ENCODE measurements at places on chromosomes 5 and 9.

DNA sequence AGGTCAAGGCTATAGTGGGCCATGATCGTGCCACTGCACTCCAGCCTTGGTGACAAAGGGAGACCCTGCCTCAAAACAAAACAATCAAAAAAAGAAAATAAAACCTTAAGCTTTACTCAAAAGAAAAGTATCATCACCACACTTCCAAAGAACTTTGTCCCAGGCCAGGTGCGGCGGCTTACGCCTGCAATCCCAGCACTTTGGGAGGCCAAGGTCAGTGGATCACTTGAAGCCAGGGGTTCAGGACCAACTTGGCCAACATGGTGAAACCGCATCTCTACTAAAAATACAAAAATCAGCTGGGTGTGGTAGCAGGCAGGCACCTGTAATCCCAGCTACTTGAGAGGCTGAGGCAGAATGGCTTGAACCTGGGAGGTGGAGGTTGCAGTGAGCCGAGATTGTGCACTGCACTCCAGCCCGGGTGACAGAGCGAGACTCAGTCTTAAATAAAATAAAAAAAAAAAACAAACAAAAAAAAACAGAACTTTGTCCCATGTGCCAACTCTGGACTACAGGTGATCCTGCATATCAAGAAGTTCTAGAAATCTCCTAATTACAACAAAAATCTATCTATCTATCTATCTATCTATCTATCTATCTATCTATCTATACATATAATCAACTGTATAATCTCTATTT lies 19.7 kb downstream of the CLINT1 start:
- no peak for DNase-seq

- no peak for DNase-seq
Observed at GRCh38 chr9:138016406-138017187, 139.0 kb downstream of the CACNA1B start.

- no peak for DNase-seq
Observed at GRCh38 chr9:27990524-27990923, 417.2 kb upstream of the C9orf72 start.

DNA sequence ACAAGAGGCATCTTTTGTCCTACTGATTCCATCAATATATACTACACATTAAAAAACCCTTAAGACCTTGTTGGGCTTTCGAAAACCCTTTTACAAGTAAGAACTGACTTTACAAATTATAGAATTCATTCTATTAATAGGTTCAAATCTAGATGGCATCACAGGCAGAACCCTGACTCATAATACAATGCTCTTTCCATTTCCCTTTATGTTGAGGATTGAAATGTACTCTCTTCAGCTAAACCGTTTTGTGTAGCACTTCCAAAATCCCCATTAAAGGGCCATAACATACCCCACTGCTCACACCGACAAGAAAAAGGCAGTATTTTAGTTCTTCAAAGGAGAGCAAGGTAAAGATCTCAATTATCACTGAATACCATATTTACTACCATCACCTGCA lies 11.2 kb downstream of the CSNK1A1 start:
- DNase-seq, result no peak

- no peak for DNase-seq
Observed at GRCh38 chr9:98917746-98918487, 25.8 kb upstream of the COL15A1 start.

DNA sequence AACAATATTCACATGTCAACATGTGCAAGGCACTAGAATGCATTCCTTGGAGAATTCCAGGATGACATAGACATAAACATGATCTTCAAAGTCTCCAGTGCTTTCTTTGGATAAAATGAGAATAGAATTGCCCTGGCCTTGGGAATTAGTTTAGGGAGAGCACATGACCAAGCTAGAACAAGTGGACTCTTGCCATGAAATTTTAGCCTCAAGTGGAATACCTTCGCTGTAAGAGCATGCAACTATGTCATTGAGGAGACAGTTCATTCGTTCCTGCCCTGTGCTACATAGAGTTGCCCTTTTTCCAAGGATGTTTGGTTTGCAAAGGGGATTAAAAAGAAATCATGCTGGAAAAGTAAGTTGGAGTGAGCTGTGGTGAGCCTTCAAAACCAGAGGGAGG lies 42.7 kb downstream of the ZFAND5 start:
- no peak for DNase-seq

DNA sequence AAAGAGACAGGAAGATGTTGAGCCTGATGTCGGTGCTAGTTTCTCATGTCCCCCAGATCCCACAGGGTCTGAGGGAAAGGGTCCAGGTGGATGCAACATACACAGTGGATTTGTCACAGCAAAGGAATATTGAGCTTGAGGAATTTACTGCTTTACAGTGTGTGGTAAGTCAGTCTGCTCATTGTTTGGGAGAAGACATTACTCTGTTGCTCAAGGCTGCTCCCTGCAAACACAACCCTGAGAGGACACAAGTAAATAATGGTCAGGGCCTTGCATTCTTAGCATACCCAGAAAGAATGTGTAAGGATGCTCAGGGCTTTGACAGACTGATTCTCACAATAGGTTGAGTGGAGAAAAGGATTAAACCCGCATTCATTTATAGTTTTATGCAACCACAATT lies 7.3 kb upstream of the MAN2A1 start:
- DNase-seq, result no peak

GRCh38 chr9:94921092-94921471 lies 194.6 kb downstream of the AOPEP start:
- no peak for DNase-seq

DNA sequence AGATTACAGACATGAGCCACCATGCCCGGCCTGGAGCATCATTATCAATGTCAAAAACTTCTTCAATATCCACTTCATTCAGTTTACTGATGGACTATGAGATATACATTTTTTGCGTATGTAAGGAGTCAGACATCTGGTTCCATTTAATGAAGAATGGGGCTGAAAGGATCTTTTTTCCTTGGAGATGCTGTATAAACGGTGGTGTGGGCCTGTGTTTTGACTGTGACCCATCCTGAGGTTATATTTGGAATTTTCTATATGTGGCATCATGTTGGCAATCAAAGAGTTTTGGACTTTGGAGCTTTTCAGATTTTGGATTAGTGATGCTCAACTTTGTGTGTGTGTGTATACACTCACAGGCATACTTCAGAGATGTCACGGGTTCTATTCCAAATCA lies 85.7 kb upstream of the FBXL17 start:
- DNase-seq, result no peak

- peak; percentile 10 for DNase-seq
Observed at GRCh38 chr9:89606624-89607311, 2.0 kb downstream of the GADD45G start.

DNA sequence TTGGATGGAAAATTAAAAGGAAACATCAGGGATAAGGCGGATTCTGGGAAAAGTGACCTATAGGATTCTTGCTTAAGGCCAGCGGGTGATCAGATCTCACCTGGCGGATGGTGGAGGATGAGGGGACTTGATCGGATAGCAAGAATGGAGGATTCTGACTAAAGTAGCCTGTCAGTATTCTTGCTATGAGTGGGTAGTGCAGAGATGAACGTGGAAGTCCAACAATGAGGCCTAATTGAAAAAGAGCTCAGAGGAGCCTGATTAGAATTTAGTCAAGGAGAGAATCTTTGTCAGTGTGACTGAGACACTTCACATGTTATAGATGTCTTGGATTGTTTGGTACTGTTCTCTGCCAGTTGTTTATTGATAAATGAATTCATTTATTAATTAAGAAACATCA lies 24.9 kb downstream of the CAST start:
- no peak for DNase-seq

DNA sequence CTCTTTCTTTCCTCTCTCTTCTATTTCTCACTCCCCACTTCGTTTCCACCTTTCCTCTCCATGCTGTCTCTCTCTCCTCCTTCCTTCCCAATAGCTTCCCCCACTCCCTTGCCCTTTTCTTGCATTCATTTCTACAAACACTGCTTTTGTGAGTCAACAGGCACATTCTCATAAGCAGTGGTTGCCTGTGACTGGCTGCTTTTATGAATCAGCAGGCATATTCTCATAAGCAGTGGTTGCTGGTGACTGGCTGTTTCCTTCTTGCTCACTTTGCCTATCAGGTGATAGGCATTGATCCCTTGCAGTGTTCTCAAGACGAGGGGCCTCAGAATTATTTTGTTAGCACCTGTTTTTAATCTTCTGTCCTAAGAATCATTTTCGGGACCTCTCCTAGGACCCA lies 116.1 kb upstream of the ACTBL2 start:
- no peak for DNase-seq

DNA sequence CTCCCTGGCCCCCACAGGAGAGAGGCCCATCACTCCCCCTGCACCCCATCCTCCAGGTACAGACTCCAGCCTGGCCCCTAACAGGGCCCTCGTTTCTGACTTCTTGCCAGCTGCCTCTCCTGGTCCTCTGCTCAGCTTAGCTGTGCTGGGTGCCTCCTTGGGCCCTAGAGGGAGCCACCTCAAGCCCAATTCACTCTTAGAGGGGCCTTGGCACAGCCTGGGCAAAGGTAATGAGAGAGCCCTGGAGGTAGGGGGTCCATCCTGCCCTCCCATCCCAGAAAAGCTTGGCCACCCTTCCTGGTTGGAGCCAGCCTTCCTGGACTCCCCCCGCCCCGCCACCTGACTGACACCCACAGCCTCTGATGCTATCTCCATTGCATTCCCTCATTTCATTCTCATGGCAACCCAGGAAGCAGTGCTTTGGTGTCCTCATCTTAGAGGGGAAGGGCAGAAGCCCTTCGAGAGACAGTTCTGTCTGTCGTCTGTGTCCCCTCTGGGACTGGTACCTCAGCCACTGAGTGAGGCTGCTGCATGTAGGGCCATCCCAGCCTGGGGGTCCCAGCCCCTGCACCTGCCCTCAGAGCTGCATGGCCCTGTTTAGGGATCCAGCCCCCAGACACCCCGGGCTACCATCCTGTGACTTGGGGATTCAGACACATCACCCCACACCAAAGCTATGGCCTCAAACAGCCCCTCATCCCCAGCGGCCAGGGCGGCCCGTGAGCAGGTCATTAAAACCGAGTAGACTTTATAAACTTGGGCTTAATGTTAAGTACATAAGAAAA lies 95.5 kb downstream of the BARX1 start:
- DNase-seq, result no peak

GRCh38 chr5:147892696-147893296 lies 13.5 kb downstream of the C5orf46 start:
- DNase-seq, result no peak

GRCh38 chr5:91386120-91386519 lies 3.0 kb upstream of the ARRDC3 start:
- DNase-seq, result no peak

DNA sequence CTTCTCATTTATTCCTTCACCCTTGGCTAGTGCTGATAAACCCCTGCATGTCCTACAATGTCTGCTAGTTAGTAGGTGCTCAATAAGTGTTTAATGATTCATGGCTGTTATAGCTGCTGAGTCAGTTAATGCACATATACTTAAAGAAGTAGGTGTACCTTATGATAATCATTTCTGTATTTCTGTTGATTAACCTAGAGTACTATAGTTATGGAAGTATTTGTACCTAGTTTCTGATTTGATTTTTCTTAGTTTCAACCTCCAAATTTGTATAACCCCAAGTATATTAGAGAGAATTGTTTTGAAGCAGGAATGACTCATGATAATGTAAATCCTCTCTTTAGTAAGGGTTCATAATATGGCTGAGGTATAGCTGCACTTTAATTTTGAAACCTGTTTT lies 8.9 kb downstream of the SMAD5 start:
- DNase-seq, result no peak

DNA sequence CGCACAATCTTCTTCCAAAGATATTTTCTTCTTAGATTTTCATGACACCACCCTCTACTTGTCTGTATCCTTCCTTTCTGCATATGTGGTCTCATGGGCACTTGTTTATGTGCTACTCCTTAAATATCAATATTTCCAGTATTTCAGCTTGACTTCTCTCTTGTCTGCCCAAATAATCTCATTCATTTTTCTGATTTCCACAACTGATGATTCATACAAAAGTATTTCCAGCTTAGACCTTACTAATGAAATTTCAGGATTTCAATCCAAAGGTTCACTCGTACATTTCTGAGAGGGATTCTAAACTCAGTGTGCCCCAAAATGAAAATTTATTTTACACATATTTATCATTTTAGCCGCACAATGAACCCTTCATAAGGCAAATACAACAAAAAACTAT lies 928.9 kb upstream of the C9orf72 start:
- DNase-seq, result no peak

DNA sequence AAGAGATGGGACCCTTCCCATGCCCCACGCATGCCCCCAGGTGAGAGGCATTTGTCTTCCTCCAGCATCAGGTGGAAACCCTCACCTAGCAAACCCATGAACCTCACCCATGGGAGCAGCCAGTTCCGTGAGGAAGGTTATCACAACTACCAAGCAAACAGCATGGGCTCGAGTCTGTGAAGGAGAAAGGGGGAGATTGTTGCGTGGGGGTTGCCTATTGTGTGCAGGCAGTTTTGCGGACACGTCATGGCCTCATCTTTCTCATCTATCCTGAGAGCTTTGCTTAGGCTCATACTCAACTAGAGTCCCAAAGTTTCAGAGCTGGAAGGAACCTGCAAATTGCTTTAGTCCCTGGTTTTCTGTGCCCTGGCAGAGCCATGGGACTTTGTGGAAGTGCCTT lies 73.6 kb upstream of the TGFBR1 start:
- DNase-seq, result no peak

DNA sequence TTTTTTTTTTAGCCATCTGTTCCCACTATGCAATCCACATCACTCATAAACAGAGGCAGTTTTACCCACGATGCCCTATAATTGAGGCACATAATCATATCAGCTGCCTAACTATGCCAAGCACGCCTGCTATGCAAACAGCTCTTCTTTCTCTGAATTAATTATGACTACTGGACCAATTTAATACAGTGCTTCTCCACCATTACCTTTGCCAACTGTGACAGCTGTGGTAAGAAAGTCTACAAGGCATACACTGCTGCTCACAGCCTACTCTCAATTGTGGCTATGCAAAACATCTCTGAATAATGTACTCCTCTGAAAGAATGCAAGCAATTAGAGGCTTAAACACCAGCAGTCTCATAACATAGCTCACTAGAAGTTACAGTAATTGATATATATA lies 97.1 kb downstream of the DTWD2 start:
- no peak for DNase-seq

GRCh38 chr5:179235416-179236400 lies 109.6 kb downstream of the ADAMTS2 start:
- DNase-seq, result no peak

GRCh38 chr9:111399211-111399739 lies 69.3 kb upstream of the OR2K2 start:
- no peak for DNase-seq

DNA sequence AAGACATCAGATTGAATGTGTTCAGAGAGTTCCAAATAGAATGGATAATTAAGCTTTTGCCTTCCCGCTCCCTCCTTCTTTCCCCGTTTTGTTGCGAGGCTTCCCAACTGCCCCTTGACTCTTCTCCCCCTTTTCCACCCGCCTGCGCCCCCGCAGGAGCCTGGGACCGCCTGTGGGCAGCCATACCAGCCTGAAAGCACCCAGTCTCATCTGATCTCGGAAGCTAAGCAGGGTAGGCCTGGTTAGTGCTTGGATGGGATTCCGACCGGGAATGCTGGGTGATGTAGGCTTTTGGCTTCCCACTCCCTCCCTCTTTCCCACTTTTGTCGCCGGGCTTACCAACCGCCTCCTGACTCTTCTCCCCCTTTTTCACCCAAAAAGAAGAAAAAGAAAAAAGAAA lies 6.8 kb upstream of the HSD17B4 start:
- DNase-seq, result no peak

- no peak for DNase-seq
Observed at GRCh38 chr9:134294153-134295071, 31.8 kb upstream of the RXRA start.

GRCh38 chr5:26237489-26237888 lies 800.9 kb downstream of the CDH9 start:
- no peak for DNase-seq

Measured in CD4-positive, alpha-beta T cell treated with Interferon alpha-2 for 1 hour (primary cell).